Activated naive CD4-positive, alpha-beta T cell (primary cell): ENCODE measurements at places on chromosomes 1 and 21.

DNA sequence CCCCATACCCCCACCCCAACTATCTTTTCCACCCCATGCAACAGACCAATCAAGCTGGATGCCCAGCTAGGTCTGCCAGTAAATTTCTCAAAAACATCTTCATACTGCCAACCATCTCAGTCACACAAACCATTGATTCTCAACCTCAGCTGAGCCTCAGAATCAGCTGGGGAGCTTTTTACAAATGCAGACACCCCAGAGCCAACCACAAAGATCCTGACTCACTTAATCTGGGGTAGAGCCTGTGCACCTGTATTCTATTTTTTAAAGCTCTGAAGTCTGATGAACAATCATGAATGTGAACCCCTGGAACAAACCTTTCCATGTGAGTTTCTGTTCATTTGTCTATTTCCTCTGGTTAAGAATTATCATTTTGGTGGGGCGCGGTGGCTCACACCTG, 66.0 kb downstream of the ZNF281 start:
- DNase-seq = no peak

DNA sequence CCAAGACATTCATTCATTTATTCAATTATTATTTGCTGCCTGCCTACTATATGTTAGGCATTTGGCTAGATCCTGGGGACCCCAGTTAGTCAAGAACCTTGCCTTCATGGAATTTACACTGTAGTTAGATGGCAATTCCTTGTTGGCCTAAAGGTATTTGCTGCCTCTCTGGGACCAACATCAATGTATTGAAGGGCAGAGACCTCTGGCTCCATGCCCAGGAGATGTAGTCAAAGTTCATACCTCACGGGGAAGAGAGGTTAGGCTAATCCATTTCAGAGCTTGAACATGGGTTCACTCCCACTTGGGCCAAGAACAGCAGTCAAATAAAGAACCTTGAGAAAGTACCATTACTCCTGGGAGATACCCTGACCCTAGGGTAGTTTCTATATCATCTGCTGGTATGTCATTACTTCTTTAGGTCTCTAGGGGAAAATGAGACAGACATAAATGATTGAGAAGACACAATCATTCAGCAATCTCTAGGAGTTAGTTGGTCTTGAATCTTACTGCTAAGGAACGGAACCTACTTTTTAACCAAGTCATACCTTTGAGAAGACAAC, 32.0 kb downstream of the SORT1 start:
- no peak for DNase-seq

DNA sequence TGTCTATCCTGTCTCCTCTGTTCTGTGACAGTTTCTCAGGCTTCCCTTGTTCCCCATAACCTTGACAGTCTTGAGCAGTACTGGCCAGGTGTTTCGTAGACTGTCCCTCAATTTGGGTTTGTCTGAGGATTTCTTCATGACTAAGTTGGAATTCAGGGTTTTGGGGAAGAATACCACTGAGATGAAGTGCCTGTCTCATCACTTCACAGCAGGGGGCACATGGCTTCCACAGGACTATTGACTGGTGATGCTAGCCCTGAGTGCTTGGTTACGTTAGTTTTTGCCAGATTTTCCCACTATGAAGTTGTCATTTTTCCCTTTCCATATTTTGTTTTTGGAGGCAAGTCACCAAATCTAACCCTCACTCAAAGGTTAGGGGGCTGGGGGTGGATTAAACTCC, 45.7 kb downstream of the CDCP2 start:
- no peak for DNase-seq

GRCh38 chr1:55035904-55036303, 3.4 kb upstream of the PCSK9 start:
- no peak for DNase-seq

- DNase-seq = no peak
Observed at GRCh38 chr1:241598249-241598648, 41.9 kb downstream of the CHML start.

GRCh38 chr1:119713749-119714456, 2.2 kb downstream of the PHGDH start:
- no peak for DNase-seq

DNA sequence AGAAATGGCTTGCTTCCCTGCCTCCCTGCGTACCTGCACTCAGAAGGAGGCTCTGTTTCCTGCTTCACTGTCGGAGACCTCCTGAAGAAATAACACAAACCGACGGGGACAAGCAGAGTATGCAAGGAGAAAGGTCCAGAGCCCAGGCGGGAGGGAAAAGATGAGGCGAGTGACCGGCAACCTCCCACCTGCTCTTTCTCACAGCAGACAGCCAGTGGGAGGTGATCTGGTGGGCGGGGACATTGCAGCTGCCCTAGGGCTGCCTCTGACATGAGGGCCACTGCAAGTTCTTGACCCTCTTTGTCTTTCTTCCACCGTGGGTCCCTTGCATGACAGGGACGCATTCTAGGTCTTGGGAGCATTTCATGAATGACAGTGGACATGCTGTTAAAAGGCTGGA, 368.2 kb downstream of the CAMTA1 start:
- no peak for DNase-seq

DNA sequence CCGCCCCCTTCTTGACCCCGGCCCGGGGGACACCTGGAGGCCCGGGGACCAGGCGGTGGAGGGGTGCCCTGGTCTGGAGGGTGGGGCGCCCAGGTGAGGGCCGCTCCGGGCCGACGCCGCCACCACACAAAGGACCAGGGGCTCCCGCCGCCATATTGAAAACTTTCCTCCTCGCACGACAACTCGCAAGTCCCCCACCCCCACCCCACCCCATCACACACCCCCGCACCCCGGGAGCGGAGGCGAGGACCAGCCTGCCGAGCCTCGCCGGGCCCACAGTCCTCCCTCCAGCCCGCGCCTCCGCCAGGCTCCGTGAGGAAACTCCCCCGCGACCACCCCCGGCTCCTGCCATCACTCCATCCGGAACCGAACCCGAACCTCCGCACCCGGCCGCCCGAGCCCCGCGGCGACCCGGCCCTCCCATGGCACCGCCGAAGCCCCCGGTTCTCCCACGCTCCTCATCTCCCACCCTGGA, 733 bp downstream of the KDM5B start:
- peak; percentile 28 for DNase-seq

- DNase-seq = no peak
Observed at GRCh38 chr1:64043976-64044375, 159.4 kb upstream of the UBE2U start.

DNA sequence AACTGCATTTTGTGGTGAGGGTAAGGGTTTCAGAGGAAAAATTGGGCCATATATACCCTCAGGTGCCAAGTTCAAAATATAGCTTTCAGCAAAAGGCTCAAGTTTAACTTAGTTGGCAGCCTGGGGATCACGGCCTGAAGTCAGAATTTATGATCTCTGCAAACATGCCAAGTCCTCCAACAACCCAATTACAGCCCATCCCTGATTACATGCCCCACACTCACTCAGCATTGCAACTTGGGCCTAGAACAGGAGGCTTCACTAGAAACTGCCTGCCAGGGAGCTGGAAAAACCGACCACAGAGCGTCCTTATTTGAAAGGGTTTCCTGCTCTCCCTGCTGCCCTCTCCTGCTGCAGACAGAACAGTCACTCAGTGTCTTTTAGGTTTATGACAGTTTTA, 12.4 kb downstream of the FYB2 start:
- no peak for DNase-seq

DNA sequence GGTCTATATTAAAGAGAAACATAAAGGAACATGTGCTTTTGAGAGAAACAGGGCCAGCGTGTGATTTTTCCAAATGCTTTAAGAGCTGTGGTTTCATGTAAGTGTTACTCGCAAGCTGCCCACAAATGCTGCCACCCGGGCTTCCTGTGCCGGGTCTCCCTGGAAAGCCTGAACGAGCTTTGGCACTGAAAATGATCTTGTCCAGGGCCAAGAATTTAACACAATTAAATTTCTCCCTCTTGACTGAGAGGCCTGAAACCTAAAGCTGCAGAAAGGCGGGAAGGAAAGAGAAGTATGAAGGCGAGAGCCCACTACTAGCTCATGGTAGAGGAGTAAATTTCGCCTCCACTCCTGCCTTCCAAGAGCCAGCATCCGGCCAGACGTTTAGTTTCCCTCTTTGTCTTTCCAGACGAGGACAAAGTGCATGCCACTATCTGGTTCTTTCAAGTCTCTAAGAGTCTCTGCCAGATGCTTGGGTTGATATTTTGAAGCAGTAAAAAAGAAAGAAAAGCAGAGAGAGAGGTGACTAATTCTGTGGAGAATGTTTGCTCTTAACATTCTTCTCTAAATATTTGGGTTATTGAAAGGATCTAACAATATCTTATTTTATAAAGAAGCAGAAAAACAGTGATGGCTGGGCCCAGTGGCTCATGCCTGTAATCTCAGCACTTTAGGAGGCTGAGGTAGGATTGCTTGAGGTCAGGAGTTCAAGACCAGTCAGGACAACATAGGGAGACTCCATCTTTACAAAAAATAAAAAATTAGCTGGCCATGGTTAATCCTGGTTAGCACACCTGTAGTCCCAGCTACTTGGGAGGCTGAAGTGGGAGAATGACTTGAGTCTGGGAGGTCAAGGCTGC, 100.0 kb upstream of the HNRNPU start:
- peak; percentile 2 for DNase-seq

DNA sequence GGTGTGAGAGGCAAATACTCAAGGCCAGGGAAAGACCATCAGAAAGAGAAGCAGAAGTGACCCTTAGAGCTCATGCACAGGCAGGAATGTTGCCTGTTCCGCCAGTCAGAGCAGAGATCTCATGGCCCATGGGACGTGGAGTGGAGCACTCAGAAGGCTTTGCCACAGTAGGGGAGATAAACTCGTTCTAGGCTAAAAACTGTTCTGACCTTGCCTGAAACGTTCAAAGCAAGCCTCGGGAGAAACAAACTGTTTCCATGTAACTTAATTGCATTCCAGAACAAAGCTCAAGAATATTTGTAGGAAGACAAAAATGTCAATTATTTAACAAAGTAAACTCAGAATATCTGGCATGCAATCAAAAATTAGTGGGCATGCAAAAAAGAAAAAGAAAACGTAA, 20.7 kb upstream of the SLC19A1 start:
- no peak for DNase-seq

DNA sequence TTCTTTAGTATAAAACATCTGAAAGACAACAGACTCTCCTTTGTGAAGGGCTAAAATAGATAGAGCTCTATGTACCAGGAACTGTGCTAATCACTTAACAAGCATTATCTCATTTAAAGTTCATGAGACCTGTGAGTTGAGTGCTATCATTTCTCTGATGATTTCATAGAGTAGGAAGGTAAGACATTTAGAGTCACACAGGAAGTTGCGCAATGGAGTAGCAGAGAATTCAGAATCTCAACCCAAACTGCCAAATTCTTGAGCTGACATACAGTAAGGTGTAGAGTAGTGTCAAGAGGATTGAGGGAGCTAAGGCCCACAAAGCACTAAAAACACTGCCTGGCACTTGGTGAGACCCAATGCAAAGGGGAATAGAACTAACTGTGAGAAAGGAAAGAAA, 384.3 kb downstream of the NTNG1 start:
- no peak for DNase-seq

DNA sequence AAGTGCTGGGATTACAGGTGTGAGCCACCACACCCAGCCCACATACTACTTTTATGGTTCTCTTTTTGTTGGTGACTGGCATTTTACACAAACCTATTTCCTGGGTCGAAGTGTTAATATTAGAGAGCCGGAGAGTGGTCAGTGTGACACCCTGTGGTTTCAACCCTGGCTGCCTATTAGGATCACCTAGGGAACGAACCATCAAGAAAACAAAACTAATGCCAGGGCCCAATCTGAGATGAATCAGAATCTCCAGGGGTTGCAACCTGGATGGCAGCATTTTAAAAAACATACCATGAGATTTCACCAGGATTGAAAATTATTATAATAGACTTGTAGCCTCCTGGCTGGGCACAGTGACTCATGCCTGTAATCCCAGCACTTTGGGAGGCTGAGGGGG, 6.1 kb downstream of the MRPS21 start:
- no peak for DNase-seq

DNA sequence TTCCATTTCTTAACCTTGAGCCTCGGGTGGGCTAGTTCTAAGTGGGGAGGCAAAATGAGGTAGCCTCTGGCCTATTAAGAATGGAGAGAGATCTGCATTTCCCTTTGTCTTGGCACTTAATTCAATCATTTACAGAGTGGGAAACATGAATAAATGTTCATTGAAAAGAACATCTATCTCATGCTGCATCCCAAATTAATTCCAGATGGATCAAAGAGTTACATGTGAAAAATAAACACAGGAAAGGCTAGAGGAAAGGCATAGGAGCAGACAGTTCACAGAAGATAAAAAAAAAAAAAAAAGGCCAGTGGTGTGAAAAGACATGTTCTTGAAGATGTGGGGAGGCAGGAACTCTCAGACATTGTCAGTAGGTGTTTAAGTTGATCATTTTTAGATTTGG, 35.7 kb upstream of the EPS8L3 start:
- no peak for DNase-seq

GRCh38 chr1:221720545-221720944, 21.3 kb downstream of the DUSP10 start:
- no peak for DNase-seq

- no peak for DNase-seq
Observed at GRCh38 chr1:99553301-99553700, 92.6 kb upstream of the PALMD start.

- DNase-seq = no peak
Observed at GRCh38 chr1:203311368-203312301, 6.3 kb downstream of the BTG2 start.

DNA sequence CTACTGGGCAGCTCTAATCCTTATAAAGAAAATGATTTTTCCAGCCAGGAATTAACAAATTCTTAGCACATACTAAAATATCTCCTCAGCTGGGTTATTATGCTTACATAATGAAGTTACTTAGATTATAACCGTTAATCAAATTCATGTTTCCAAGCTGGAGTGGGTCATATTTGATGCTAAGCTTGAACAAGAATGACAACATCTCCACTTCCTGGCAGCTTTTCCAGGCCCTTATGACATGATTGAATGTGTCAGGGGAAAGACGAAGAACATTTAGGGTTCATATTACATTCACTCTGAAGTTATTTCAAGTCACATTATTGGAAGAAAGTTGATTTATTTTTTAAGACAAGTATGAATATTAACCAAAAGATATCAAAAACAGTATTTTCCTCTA, 333.7 kb downstream of the PCP4 start:
- DNase-seq = no peak

DNA sequence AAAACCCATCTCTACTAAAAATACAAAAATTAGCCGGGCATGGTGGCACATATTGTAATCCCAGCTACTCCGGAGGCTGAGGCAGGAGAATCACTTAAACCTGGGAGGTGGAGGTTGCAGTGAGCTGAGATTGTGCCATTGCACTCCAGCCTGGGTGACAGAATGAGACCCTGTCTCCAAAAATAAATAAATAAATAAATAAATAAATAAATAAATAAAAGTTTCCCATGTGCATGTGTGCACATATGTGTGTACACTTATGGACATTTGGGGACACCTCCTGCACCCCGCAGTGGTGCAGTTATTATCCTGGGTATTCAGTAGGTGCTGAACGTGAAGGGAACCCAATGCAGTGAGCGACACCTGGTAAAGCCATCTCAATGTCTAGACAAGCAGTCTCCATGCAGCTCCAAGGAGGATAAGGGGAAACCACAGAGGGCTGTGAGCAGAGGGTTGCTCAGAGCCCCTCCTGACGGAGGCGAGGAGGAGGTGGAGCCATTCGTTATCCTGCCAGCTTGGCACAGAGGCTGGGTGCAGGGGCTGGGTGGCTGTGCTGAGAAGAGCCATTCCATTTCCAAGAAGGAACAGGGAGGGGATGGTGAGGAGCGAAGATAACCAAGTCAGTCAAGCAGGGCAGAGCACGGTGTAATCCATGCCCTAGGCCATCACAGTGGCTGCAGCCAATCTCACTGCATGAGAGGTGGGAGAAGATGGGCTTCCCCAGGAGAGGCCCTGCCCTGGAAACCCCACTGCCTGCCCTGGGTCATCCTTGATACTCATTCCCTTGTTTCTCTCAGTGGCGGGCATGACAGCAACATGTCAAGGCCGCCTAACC, 25.6 kb downstream of the UBIAD1 start:
- DNase-seq = no peak
